ENCODE measurements at places on chromosomes 4 and X.

- no peak for DNase-seq
Observed at GRCh38 chrX:115490814-115491213, 70.2 kb upstream of the PLS3 start.

DNA sequence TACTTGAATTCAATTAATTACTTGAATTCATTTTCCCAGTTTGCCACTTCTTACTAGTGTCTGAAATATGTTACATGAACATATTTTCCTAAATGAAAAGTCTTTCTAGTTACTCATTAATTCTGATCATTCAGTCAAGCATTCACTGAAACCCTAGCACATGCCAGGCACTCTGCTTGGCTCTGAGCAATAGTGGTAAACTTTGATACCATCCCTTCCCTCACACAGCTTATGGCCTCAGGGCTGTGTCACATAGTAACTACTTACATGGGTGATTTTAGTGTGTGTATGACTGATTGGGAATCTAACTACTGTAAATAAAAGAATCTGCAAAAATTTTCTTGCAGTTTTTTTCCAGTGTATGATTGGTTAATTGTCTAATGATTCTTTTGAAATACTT is 32.7 kb downstream of the METAP1 start:
- DNase-seq, result no peak

GRCh38 chr4:121740796-121741409 is 24.1 kb downstream of the SMIM43 start:
- no peak for DNase-seq

DNA sequence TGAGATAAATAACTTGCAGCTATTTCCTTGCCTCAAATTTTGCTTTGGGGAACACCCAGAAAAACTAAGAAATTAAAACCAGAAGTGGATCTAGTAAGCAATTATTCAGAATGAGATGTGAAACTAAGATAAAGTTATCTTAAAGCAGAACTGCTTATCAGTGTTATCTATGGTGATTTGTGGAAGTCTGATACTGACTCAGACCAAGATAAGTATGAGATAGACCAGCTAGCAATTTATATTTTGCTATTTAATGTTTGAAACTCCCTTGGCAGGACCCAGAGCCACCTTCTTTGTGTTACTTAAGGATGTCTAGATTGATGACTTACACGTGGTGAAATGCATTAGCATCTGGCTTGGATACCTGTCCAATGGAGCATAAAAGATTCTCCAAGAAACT is 368.1 kb downstream of the EPHA5 start:
- no peak for DNase-seq

DNA sequence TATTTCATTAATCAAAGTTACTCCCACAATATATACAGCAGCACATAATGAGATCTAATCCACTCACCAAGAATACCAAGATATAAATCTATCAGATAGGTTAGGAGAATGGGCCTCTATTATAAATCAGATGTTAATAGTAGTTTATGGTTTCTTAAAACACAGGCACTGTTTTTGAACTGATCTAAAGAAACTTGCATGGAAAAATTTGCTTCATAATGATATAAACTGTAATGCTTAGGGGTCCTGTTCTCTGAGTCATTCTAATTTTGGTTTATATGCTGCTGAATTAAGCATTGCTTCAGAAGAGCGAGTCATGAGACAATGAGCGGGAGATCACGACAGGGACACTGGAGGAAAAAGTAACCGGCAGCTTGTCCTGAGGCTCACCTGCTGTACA is 113.3 kb upstream of the OTUD4 start:
- DNase-seq, result no peak

GRCh38 chr4:174156239-174156826 is 127.1 kb downstream of the FBXO8 start:
- DNase-seq, result peak; percentile 15

DNA sequence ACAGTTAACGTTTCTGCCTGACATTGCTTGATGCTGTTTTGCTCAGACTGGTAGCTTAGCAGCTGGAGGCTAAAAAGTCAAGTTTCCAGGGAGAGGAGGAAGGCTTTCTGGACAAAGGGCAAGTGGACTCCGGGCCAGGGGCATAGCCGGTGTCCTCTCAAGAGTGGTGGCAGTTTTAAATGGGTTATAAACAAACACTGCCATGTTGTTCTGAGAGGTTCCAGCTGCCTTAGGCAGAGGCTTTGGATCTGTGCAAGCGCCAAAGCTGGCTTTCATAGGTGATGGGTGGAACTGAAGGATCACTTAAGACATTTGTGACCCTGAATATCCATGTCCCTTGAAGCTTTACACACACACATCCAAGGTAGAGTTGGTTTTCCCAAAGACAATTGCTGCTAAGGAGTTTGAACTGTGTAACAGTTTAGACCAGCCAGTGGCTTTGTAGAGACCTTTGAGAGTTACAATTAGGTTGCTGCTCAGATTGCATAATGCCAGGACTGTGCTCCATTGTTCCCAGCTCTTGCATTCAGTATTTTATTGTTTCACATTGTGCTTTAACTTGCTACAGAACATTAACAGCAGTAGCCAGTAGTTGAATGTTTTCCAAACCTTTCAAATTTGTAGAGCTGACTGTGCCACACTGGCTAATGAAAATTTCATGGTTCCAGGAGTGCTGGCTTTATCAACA is 54.1 kb upstream of the AP1S2 start:
- no peak for DNase-seq

- DNase-seq, result no peak
Observed at GRCh38 chr4:67963356-67963755, at the start of gene TMPRSS11A. TSS of gene TMPRSS11A (minus strand) at chr4:67963493. CDS start at chr4:67963393, 100 bp downstream.

DNA sequence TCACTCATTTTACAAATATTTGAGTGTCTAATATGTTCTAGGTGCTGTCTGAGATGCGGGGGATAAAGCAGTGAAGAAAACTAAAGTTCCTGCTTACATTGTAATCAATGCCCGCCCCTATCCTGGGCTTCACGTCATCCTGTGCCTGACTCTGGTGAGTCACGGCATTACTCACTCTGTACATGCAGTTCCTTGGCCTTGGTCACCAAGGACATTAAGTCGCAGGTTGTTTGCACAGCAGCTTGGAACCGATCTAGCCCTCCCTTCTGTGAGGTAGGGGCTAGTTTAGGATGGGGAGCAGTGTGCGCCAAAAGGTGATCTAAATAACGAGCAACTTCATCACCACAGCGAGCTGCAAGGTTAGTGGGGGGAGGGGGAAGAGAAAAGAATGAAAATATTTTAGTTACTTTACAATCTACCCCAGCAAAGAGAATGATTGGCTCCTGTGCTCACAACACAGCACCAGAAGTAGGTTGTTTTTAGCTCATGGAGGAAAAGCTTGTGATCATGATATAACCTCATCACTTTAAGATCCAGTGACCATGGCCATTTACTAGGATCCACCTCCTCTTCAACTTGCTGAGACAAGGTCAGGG is 48.0 kb upstream of the HDAC8 start:
- peak; percentile 65 for DNase-seq
